AG09319 (cell line): ENCODE measurements at places on chromosomes 16 and 17.
A peak's percentile ranks its signal among the peaks of the same experiment; 100 is the strongest.

DNA sequence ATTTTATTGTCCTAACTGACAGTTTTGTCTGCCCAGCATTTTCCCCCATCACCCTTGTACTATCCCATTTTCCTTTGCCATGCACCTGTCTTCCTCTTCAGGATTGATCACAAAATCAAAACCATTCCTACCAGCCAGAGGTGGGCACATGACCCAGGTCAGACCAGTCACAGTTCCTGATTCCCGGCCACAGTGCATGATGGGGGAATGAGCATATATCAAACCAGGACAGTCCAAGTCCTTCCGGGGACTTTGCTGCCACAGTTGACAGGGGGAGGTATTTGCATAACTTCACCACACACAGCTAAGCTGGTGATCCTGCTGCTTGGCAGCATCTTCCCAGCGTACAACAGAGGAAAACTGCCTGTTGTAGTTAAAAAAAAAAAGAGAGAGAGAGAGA lies 493.9 kb downstream of the WWOX start:
- no peak for DNase-seq

GRCh38 chr17:2468270-2468669 lies 43.4 kb downstream of the METTL16 start:
- peak; percentile 41 for DNase-seq

- no peak for DNase-seq
These were observed 18.8 kb downstream of the GRB7 start for GRCh38 chr17:39756380-39757079.

DNA sequence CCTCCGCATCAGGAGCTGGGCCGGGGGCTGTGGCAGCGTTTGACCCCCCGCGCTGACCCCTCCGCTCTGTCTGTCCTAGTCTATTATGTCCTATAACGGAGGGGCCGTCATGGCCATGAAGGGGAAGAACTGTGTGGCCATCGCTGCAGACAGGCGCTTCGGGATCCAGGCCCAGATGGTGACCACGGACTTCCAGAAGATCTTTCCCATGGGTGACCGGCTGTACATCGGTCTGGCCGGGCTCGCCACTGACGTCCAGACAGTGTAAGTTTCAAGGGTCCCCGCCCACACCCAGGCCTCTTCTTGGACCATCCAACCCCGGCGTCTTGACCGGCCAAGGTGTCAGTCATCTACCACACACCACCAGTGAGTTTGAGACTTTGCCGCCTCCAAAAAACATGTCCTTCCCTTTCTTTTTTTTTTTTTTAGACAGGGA lies 548 bp downstream of the PSMB3 start:
- DNase-seq = no peak

GRCh38 chr16:88827727-88828126 lies 16.0 kb upstream of the APRT start:
- DNase-seq = no peak
